ENCODE measurements at places on chromosomes 6 and 20.

DNA sequence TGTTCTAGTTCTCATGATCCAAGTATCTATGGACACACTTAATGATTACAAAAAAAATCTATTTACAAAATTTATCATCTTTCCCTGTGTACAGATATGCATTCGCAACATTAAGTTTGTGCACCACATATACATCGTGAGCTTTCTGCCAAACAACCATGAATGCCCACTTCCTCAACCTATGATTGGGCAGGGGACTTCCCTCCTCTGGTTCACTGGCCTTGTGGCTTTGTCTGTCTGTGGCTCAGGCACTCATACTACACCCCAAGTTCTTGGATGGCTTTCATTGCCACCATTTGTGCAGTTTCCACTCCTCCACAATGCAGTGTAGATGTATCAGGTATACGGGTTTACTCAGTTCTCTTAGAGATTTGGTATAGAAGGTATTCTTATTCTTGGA lies 74.9 kb downstream of the HS3ST5 start:
- DNase-seq = no peak

GRCh38 chr20:53678315-53678989 lies 84.8 kb upstream of the ZNF217 start:
- DNase-seq = no peak

DNA sequence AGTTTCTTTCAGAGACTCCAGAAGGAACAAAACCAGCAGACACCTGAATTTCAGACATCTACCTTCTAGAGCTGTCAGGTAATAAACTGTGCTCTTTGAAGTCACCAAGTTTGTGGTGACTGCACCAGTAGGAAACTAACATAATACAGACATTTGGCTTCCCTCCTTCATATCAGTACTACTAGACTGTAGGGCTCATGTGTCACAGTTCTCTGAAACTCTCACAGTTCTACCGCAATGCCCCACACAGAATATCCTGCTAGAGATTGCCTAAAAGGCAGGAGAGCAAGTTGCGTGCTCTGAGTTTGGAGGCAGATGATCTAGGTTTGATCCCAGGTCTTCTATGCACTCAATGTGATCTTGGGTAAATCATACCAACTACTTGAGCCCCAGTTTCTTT lies 205.0 kb upstream of the LRFN2 start:
- DNase-seq = no peak

- peak; percentile 65 for DNase-seq
Observed at GRCh38 chr6:7052443-7053011, 55.2 kb upstream of the RREB1 start.

DNA sequence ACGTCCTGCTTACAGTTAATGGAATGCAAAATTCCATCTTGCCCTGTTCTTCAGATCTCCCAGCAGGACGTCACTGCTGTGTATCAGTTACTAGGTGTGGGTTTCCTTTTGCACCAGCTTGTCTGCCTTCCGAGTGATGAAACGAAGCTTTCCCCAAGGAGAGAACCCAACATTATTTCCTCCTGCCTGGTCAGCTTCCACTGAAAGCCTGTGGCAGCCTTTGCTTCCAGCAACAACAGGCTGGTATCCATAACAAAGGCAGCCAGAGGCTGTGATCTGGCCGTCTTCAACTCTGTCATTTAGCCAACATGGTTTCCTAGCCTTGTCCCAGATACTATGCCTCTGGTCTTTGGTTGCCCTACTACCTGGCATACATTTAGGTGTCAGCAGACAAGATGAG lies 78.9 kb upstream of the HEY2 start:
- no peak for DNase-seq

GRCh38 chr6:17278289-17279063 lies 2.7 kb upstream of the RBM24 start:
- DNase-seq = no peak

DNA sequence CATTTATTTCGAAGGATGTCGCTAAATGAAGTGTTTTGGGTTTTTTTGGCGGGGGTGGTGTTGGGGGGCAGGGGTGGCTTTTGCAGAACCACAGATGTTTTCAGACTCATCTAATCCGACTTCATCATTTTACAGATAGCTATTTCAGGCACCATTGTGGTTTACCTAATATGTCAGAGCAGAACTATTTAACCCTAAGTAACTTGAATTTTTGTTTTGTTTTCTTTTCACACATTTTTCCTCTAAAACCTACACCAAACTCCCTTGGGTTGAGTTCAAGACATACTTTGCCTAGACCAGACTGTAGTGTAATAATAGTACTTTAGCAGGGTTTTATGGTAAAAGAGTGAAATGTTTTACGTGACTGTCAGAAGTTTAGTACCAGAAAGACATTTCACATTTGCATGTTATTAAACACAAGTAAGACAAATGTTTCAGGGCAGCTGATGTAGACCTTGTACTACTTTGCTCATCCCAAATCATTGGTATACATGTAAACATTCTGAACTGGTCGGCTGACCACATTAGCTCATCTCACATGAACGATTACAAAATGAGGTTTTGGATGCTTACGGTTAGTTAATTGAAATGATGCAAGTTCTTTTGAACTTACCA lies 37.7 kb downstream of the MAP3K4 start:
- peak; percentile 87 for DNase-seq

DNA sequence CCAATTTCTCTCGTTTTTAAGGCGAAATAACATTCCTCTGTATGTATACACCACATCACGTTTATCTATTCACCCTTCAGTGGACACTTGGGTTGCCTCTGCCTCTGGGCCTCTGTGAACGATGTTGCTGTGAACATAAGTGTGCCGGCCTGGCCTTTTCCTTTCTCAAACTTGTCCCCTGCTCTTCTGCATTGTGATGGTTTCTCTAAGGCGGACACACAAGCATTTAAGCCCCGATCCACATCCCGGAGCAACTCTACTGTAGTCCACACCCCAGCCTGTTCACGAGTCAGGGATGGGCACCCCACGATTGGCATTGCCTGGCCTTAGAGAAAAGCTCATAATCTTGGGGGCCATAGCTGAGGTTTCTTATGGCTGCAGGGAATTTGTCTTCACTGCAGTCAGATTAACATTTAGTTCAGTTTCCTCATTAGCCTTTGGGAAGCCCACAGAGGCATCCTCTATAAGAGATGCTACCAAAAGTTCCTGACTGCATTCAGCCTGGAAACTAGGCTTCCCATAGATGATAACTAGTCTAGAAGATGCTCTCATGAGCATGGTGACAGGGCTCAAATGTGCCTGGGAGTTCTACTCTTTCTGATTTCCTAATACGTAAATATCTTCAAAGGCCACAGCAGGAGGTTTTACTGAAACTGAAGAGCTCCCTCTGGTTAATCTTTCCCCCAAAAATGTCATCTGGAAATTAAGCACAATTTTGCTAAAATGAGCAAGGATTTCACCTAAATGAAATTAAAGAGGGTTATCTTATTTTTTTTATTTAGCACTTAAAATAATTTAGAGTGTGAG lies 762 bp downstream of the ZC3H12D start:
- no peak for DNase-seq

GRCh38 chr20:5895626-5896025 lies 54.7 kb downstream of the TRMT6 start:
- no peak for DNase-seq

DNA sequence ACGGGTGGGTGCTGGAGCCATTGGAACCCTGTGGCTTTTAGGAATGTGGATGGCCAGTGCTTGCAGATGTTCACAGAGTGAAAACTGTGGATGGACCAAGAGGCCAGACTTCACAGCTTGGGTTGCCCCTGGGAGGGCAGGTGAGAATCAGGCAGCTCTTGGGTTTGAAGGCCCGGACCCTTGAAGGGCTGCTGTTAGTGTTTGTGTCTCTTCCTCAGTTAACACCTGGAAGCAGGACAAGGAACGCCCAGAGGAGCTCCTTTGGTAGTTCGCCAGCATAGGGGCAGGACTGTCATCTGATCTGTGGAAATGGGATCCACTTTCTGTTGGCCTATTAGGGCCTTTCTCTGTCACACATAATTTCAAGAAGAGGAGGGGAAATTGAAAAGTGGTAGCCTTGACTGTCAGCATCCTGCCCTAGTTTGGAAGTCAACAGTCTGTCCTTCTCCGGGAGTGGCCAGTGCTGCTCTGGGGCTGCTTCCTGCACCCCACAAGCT lies 43.6 kb downstream of the RIOK1 start:
- no peak for DNase-seq

GRCh38 chr20:8221887-8222419 lies 89.9 kb downstream of the PLCB1 start:
- DNase-seq = no peak

DNA sequence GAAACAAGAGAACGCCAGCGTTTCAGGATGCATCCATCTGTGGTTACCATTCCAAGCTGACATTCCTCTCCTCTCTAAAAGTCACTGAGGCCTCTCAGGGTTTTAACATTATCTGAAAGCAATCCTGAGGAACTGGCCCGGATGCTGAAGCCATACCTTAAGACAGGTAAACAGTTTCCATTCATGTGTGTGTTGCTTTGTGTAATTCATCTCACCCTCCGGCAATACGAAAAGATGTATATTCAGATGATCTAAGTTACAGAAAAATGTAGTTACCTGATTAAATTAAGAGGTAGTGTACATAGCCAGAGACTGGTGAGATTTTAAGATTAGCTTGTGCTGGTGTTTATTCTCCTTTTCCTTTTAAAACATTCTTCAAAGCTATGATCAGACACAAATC lies 68.4 kb upstream of the BACH2 start:
- DNase-seq = no peak

DNA sequence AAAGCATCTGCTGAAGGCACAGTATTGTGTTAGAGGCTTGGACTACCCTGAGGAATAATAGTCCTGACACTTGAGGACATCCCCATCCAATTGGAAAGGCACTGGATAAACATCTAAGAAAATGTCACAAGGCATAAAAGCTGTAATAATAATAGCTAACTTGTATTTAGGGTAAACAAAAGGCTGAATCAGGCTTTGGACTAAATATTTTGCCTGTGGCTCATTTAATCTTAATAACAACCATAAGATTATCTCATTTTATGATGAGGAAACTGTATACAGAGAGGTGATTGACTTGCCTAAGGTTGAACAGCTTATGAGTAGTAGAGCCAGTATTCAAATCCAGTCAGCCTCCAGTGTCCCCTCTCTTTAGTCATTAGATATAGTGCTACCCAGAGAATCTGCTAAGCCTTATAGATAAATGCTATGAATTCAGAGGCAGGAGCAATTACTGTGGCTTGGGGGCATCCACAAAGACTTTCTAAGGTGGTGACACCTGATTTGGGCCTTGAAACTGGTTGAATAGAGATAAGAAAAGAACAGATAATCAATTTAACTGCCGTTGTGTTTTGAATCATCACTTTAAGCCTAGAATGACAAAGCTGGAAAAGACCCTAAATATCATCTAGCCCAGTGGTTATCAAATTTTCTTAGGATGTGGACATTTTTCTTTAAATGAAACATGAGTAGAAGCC lies 7.5 kb upstream of the ZSWIM1 start:
- no peak for DNase-seq

GRCh38 chr6:144063246-144063743 lies 32.1 kb downstream of the SF3B5 start:
- DNase-seq = no peak

DNA sequence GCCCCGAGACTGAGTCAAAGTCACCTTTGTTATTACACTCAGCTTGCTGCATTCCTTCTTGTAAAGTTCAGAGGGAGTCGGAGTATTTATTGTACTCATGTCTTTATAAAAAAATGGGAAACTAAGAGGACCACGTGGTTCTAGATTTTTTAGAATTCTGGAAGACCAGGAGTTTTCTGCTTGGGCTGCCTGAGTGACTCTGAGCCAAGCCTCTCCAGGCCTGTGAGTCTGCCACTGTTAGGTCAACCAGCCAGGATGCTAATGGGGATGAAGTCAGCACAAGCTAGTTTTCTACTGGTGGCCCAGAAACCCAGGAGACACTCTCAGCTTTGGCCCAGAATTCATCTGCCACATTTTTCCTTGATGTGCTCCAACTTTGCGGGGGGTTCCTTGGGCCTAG lies 453.5 kb upstream of the SULF2 start:
- DNase-seq = no peak

- DNase-seq = no peak
Observed at GRCh38 chr6:30345852-30346251, 896 bp downstream of the RPP21 start.

- DNase-seq = no peak
Observed at GRCh38 chr20:54074511-54074910, 4.1 kb upstream of the BCAS1 start.

DNA sequence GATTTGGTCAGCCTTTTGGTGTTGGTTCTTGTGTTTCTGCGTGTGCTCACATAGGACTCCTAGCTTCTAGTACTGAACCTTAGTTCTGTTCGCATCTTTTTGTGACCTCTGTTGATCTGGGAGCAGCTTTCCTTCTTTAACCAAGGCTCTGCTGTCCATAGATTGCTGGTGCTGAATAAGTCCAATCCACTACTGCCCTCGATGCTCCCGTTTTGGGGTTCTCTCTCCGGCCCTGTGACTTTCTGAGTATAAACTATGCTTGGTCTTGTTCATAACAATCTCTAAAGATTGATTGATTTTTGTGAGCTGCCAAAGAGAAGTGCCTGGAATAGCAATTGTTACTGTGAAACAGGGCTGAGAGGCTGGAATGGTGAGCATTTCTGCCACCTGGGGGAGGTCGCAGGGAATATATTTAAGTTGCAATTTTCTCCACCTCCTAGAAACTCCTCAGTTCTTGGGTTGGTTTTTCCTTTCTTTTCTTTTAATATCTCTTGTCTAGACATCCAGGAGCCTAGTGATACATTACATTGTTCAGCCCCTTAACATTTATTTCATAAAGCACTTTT lies 422.9 kb upstream of the CHD6 start:
- DNase-seq = no peak

GRCh38 chr6:112005013-112005371 lies 48.9 kb upstream of the CCN6 start:
- no peak for DNase-seq

DNA sequence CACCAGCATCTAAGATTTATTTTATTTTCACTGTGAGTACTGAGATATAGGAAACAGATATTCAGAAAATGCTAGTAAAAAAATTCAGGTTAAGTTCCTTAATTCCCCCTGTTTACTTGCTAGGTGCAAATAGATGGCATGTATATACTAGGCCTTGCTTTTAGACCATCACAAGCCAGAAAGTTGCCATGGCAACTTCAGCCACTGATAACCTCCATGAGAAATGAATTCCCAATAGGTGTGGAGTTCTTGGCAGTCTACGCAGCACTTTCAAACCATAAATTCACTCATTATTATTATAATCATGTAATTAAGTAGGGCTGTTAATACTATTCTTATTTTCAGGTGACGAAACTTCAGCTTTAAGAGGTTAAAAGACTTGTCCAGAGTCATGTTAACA lies 251.6 kb upstream of the TFAP2D start:
- DNase-seq = no peak

- DNase-seq = no peak
Observed at GRCh38 chr20:48805286-48805685, 22.5 kb downstream of the PREX1 start.

- peak; percentile 52 for DNase-seq
Observed at GRCh38 chr20:49747707-49748524, 34.2 kb upstream of the B4GALT5 start.

- no peak for DNase-seq
Observed at GRCh38 chr6:11460837-11461661, 76.5 kb upstream of the TMEM170B start.

- DNase-seq = no peak
Observed at GRCh38 chr20:16709017-16709416, 20.8 kb upstream of the SNRPB2 start.

All from astrocyte of the cerebellum (primary cell).